ENCODE measurements at places on chromosomes 4 and X.

DNA sequence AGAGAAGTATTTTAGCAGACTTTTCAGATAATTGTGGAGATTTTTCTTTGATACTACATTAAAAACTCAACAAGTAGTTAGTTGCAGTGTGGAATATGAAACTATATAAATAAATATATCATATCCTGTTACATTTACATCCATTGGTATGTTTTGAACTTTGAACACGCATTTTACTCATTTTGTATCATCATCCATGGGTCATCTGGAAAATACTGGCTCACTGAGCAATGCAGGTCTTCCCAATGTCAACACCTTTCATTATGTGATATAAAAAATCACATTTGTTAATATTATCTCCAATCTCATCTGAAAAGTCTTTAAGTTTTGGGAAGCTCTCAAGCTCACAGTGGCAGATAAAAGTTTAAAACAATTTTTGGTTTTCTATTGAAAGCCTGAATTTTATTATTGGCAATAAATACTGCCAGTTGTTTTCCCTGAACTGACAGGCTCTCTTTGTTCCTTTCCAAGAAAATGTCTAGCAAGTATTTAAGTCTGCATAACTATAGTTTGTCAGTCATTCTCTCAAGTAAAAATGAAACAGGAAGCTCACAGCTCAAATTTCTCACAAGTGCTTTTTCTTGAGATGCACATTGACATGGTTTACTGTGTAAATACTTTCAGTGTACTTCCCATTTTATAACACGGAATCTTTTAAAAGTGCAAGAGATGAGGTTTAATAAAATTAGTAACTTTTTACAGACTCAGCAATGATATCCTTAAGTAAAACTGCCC, 183.5 kb upstream of the GPC4 start:
- no peak for DNase-seq

DNA sequence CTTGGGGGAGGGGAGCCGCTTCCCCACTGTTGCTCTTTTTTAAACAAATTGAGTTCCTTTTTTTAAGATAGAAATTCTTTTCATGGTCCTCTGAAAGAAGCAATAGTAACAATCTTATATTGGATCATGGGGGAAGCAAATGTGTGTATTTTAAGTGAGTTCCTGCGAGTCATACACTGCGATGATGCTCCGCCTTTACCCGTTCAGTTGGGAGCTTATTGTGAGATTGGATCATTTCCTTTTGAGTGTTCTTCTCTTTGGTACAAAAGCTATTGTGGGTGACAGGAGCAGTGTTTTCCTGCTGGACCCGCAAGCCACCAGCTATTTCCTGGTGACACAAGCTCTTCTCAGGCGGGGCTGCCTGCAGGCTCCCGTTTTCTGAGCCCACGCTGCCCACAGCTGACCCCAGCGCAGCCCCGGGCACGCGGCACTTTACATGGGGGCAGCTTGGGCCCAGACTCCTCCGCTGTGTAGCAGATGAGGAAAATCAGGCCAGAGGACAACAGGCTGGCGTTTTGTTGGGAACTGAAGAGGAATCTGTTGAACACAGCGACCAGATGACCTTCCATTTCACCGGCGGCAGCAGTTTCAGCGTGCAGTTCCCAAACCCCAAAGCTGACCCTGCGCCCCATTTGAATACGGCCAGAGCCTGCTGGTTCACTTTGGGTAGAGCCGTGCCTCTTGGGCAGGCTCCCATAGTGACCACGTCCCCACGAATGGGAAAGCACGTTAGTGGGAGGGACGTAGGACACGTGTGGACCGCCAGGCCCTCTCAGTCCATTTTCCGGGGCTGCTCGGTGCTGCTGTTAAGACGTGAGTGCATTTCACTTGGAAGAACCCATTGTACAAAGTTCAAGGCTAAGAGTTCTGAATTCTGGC, 12.2 kb downstream of the TADA2B start:
- no peak for DNase-seq

DNA sequence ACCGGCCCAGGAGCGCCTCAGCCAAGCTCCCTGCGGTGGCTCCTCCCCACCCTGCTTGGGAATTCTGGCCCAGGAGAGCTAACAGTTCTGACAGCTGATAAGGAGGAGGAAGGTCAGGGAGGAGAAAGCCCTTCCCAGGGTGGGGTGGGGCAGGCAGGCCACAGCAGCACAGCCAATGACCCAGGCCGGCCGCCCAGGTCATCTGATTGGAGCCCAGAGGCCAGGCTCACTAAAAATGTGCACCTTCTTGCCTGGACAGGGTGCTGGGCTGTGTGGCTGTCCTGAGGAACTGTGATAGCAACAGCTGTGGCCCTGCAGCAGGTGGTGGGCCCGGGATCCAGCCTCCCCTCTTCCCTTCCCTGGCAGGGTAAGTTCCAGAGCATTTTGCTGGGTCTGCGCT, 17.2 kb upstream of the SH3TC1 start:
- no peak for DNase-seq

DNA sequence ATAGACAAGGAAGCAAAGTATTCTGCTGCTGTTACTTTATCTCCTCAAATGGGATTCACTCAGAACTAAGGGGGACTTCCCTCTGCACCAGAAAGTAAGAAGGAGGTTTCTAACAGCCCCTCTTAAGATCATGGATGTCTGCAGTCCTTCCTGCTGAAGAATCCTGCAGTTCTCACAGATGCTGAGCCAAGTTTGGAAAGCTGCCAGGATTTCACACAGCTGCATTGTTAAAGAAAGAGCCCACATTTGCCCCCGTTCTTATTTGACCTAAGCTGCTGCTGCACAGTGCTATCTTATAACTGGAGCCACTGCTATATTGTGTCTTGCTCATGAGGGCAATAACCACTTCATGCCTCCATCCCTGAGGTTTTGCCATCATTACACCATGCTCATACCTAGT, 81.1 kb downstream of the FAAH2 start:
- no peak for DNase-seq

GRCh38 chr4:126386512-126386911, 1071.8 kb downstream of the FAT4 start:
- no peak for DNase-seq

DNA sequence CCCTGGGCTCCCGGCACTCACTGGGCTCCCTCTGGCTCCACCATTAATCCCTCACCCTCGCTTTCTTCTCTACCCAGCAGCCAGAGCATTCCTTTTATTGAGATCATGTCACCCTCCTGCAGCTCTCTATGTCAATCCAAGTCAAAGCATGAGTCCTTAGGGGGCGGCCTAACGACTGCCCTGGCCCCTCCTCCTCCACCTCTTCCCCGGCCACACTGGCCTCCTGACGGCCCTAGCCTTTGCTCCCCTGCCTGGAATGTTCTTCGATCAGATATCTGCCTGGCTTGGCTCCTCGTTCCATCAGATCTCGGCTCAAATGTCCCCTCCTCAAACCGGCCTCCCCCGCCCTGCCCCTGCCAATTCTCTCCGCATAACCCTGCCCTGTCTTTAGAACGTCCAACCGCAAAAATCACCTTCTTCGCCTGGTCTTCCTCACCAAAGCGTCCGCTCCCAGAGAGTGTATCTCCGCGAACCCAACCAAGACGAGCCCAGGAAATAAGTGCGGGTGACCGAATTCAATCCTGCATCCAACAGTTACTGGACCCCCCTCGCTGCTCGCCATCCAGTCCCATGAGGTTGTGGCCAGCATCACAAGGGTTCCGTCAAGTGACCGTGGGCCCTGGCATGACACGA, 722 bp upstream of the PNCK start:
- DNase-seq, result no peak

GRCh38 chr4:3338321-3338838, 45.6 kb downstream of the RGS12 start:
- no peak for DNase-seq

DNA sequence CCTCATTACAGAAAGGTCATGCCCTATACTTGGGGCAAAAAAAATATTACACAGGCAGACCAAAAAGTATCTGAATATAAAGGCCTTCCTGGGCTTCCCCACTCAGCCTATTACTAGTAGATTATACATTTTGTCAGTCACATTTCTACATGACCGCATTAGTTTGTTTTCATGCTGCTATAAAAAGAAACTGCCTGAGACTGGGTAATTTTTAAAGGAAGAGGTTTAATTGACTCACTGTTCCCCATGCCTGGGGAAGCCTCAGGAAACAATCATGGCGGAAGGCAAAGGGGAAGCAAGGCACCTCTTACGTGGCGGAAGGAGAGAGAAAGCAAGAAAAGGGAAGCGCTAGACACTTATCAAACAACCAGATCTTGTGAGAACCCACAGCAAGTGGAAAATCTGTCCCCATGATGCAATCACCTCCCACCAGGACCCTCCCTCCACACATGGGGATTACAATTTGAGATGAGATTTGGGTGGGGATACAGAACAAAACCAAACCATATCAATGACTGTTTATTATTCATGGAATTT, 1312.0 kb downstream of the PCDH7 start:
- no peak for DNase-seq

- no peak for DNase-seq
Measured at GRCh38 chr4:2887343-2887742, 43.7 kb downstream of the ADD1 start.

- no peak for DNase-seq
Measured at GRCh38 chrX:9539605-9540387, 74.9 kb downstream of the TBL1X start.

- DNase-seq, result no peak
Measured at GRCh38 chrX:150038315-150038714, 100.0 kb upstream of the EOLA2 start.

GRCh38 chr4:78056265-78057129, 626 bp upstream of the FRAS1 start:
- peak; percentile 34 for DNase-seq

DNA sequence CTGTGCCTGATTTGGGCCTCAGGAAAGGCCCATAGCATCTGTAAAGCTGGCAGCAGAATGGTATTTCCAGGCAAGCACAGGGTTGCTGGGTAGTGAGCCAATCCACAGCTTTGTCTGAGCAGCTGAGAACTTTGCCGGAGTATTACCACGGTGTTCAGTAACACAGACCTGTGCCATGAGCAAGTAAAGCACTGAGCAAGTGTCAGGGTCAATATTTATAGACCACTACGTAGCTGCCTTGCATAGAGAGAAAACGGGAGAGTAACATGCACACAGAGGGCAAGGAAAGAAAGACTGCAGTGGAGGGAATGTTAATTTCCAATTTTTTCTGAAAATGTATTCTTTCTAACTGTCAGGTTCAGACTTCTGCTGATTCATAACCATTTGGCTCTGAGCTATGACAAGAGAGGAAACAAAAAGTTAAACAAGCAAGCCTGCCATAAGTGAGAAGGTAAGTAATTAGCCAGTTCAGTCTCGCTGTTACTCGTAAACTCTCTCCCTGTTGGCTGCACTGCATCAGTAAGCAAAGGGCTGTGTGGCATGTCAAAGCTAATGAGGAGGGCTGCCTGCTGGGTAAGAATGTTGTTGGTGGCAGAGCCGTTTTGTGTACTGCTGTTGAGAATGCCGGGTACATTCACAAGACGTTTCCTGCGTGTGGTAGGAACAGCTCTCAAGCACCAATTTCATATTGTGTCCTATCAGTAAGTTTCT, 238.1 kb downstream of the BMPR1B start:
- DNase-seq, result no peak

GRCh38 chr4:163331629-163332376, 593 bp downstream of the NPY1R start:
- DNase-seq, result no peak

Data from natural killer cell (primary cell).